ENCODE measurements at places on chromosomes 7 and 10.
A peak's percentile ranks its signal among the peaks of the same experiment; 100 is the strongest.

- no peak for DNase-seq
Observed at GRCh38 chr7:47044625-47045024, 537.3 kb downstream of the TNS3 start.

- no peak for DNase-seq
Observed at GRCh38 chr7:99919814-99920112, 433 bp upstream of the TRIM4 start.

GRCh38 chr7:114312649-114313048, 102.0 kb upstream of the FOXP2 start:
- no peak for DNase-seq

DNA sequence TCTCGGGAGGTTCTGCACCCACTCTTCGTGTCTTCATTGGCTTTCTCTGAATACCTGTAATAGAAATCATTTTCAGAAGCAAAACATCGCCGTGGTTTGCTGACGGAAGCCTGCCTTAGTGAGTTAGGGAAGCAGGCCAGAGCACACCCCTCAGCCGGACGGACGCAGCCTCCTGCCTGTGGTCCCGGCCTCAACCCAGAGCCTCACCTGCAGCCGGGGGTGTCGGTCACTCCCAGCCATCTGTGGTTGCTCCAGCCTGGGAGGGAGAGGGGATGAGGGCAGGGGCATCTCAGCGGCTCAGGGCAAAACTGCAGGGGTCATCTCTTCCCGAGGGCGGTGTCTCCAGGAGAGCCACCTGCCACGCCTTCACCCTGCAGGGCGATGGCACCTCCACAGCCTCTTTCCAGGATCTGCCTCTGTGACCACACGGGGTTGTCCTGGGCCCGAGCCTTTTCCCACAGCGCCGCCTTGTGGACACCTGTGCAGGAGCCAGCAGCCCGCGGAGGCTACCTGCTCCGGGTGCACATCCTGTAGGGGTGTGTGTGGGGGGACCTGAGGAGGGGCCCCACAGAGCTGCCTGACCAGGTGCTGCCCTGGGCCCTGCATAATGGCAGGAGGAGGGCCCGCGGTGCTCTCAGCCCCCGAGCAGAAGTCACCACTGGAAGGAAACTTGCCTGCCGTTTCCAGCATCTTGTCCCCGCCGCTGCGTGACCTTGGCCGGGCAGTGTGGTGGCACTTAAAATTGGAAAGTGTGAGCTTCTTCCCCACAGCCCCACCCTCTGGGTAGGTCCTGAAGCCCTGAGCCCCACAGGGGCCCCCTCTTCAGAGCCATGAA, 21.6 kb upstream of the AP5Z1 start:
- peak; percentile 44 for DNase-seq

- no peak for DNase-seq
Observed at GRCh38 chr7:139990571-139991268, 72.0 kb downstream of the PARP12 start.

DNA sequence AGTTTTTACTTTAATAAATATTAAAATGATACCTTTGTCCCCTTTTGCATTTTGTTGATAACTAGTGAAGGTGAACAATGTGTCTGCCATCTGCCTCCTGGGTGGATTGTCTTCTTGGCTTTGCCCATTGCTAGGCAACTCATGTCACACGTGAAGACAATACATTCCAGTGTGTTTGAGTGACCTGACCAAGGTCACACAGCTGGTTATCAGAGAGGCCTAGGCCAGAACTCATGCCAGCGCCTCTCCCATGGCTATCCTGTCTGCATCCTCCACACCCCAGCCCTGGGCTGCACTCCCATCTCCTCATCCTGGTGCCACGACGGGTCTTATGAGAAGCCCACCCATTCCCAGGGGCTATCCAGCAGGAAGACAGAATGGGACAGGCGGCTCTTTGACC, 108.7 kb downstream of the PLCE1 start:
- no peak for DNase-seq

GRCh38 chr10:64039198-64039597, 518.0 kb downstream of the REEP3 start:
- no peak for DNase-seq

DNA sequence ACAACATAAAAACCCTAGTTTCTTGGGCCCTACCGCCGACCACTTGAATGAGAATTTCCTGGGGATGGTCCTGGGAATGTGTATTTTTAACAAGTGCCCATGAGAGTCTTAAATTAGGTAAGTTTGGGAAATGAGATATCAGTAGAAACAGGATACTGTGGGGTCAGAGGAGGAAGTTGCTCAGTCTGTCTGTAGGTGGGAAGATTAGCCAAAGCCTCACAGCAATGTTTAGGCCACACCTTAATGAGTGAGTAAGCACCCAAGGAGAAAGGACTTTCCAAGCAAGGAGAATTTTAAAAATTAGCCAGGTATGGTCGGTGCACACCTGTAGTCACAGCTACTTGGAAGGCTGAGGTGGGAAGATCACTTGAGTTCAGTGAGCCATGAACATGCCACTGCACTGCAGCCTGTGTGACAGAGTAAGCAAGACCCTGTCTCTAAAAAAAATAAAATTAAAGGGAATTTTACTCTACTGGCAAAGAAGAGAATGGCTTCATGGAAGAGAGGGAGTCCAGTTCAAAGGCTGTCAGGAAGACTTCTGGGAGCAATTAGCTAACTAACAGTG, 31.9 kb downstream of the PAPSS2 start:
- no peak for DNase-seq

- no peak for DNase-seq
Observed at GRCh38 chr10:18290651-18291313, 150.6 kb downstream of the CACNB2 start.

- DNase-seq = peak; percentile 39
Observed at GRCh38 chr7:151472644-151473380, 32.9 kb upstream of the CRYGN start.

- DNase-seq = no peak
Observed at GRCh38 chr7:34060196-34060947, 155.0 kb downstream of the BMPER start.

Data from astrocyte of the spinal cord (primary cell).